ENCODE measurements at places on chromosomes 5 and 9.

- no peak for DNase-seq
These were observed 44.3 kb upstream of the DENND4C start for GRCh38 chr9:19186232-19186631.

DNA sequence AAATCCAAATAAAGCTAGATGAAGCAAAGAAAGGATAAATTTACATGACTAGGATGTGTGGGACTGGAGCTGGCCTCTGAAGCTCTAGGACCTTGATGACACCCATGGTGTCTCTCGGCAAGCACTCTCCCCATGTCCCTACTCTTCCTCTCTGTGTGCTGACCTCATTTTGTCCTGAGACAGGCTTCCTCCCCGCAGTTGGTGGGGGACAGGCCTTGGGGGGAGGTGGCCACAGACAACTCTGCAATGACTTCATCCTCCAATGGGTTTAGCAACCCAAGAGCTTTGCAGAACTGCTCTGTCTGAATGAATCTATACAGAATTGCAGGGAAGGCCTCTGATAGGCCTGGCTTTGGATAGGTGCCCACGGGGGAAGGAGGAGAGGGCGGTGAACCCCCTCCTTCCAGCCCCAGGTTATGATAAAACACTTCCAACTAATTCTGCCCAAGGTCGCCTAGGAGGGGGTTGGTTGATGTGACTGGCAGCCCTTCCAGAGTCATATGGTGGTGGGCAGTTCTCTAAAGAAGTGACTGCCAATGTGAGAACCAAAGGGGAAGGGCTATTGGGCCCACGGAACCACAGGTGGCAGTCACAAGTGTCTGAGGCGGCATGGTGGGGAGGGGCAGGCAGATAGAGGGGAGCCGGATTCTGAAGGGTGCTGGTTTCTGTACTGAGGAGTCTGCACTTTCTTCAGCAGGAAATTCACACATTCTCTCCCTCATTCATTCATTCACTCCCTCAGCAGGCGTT, 6.0 kb downstream of the SLC6A7 start:
- no peak for DNase-seq

- no peak for DNase-seq
These were observed 37.6 kb upstream of the EXOC3 start for GRCh38 chr5:405421-405820.

DNA sequence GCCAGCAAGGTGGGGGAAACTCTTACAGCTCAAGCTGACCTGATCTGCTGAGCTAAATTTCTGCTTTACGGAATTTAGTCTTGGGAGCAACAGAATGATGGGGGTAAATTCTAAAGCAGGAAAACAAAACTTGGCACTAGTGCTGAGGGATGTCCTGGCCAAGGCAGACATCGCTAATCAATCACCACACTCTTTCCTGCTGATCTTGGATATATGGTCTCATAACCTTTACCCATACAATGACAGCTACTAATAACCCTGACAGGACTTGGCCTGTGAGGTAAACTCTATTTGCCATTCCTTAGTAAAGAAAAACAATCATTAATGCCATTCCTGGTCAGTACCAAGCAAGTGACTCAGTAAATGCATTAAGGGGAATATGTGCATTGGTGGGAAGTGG, 51.5 kb downstream of the PPARGC1B start:
- no peak for DNase-seq

DNA sequence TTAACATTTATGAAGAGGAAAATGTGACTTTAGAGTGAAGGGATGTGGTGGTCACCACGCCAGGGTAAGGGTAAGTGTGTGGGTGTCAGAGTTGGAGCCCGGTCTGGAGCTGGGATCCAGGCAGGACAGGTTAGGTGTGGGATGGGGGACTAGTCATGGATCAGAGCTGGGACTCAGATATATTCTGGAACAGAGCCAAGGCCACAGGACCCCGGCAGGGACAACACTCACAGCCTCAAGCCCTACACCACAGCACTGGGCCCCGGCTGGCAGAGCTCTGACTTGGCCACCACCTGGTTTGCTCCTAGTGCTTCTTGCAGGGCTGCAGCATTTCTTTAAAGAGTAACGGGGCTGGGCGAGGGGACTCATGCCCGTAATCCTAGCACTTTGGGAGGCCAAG, 47.4 kb downstream of the C5orf15 start:
- DNase-seq, result no peak

DNA sequence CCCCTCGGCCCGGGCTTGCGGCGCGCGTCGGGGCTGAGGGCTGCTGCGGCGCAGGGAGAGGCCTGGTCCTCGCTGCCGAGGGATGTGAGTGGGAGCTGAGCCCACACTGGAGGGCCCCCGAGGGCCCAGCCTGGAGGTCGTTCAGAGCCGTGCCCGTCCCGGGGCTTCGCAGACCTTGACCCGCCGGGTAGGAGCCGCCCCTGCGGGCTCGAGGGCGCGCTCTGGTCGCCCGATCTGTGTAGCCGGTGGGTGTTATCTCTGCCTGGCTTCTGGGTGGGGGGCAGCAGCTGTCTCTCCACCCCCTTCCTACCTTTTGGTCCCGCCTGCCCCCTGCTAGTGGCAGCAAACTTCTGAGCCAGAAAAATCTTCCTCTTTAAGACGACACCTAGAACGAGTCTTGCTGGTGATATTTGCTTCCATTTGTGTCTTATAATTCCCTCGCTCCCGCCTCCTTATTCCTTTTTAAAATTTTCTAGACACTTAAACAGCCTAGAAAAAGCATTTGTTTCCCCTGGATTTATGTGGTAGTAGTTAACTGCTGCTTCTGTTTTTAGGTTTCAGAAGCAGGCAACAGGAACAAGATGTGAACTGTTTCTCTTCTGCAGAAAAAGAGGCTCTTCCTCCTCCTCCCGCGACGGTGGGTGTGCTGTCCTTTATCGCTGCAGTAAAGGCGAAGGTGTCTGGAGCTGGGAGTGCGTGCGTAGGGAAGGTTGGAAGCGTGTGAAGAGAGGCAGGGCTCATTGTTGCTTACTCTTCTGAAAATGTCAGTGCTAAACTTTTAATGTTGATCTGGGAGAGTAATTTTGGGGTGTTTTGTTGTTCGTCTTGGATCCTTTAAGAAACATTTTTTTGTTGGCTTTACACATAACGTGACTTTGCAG, 554 bp downstream of the JAK2 start:
- no peak for DNase-seq

DNA sequence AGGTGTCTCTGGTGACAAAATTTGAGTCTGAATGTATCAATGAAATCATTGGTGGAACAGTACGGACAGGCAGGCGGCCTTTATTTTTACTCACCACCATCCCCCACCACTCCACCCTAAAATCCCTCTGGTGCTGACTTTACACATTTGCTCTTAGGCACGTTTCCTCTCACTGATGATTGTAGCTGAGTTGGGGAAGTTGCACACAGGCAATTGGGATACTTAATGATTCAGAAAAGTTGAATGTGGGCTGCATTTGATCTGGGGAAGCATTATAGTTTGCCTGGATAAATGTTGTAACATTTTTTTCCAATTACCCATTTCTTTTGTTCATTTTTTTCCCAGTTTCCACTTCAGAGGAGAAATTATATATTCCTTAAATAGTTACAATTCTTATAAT, 658.4 kb downstream of the TLR4 start:
- DNase-seq, result no peak

DNA sequence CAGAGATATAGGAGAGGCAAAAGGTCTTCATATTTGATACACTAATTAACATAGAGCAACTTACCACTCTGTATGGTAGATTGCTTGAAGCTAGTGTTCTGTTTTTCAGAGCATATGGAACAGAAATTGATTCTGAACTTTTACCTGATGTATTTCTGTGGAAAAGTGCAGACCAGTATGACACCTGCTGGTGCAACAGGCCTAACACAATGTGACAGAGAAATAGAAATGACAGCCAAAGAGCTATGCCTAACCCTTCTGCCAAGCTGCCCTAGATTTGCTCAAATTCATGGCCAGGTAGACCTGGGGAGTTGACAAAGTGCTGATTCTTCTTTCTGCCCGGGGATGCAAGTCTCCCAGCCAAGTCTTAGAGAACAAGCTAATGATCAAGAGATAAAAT, 65.4 kb upstream of the RNF180 start:
- DNase-seq, result no peak

DNA sequence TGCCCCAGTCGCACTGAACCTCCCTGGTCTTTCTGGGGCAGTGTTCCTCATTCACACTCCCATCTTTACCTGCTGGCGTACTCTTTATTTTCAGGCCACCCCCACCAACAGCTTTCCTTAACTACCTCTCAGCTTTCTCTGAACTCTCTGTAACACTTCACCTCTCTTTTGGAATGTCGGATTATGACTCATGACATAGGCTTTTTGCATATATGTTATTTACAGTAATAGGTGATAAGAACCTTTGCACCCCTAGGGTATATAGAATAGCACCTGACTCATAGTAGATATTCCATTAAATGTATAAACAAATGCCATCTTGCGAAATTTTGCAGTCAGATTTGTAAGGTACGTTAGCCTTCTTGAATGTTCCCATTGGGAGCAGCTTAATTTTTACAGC, 52.9 kb upstream of the MIER3 start:
- peak; percentile 3 for DNase-seq

DNA sequence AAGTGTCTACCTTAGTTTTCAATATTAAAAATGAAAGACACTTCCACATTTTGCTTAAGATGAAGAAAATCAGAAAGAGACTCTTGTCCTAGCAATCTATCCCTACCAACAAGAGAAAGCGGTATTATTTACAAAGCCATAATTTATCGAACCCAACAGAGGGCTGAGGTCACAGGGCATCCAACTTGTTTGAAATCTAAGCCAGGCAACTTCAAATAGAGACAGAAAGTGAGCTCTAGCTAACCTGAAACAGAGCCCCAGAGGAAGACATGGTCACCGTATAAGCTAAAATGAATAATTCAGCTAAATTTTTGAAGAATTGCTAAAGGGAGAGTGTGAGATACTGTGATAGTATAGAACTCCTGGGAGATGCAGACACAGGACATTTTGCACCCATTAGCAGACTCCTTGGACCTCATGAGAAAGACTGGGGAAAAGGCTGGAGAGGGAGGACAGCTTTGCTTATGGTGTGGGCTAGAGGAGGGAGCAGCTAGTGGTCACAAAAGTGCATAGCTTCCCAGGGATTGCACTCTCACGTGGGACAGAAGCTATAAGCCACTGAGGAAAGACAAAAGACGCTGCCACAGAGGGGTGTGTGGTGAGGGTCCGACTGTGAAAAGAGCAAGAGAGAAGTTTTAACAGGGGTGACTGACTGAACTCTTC, 624.2 kb upstream of the GRIN3A start:
- DNase-seq, result no peak

GRCh38 chr9:109887079-109887478, 107.1 kb downstream of the PALM2AKAP2 start:
- DNase-seq, result no peak

DNA sequence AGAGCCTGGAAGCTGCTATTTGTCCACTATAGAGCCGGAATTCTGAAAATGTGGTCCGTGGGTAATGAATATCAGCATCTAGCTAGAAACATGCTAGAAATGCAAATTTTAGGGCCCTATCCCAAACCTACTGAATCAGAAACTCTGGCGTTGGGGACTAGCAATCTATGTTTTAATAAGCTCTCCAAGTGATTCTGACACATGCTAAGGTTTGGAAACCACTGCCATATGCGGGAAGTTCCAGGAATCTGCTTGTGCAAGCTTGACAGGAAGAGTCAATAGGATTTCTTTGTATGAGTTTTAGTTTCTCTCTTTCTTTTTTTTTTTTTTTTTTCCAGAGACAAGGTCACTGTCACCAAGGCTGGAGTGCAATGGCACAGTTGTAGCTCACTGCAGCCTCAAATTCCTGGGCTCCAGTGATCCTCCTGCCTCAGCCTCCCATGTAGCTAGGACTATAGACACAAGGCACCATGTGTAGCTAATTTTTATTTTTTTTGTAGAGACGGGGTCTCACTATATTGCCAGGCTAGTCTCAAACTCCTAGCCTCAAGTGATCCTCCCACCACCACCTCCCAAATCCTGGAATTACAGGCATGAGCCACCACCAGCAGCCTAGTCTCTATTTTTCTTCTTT, 26.4 kb upstream of the CARNMT1 start:
- DNase-seq, result no peak

GRCh38 chr9:5554254-5554653, 43.9 kb downstream of the PDCD1LG2 start:
- DNase-seq, result no peak

- no peak for DNase-seq
These were observed 94.2 kb downstream of the BARX1 start for GRCh38 chr9:93860694-93861658.

DNA sequence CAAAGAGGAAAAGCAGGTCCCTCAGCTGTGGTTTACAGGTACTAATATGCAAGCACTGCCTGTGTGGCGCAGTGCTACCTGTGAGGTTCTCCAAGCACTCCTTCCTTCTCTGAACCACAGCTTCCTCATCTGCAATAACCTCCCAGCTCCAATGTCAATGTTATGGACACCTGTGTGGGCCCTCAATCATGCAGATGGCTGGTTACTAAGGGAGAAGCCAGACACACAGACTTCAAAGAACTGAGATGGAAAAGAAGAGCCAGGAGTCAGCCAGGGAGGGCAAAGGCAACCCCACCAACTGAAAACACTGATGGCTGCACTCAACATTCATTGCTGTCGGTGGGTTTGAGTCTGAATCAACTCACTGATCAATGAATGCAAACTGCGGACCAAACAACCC, 77.7 kb downstream of the NR6A1 start:
- no peak for DNase-seq

- no peak for DNase-seq
These were observed 11.1 kb upstream of the LHFPL2 start for GRCh38 chr5:78659714-78660113.

DNA sequence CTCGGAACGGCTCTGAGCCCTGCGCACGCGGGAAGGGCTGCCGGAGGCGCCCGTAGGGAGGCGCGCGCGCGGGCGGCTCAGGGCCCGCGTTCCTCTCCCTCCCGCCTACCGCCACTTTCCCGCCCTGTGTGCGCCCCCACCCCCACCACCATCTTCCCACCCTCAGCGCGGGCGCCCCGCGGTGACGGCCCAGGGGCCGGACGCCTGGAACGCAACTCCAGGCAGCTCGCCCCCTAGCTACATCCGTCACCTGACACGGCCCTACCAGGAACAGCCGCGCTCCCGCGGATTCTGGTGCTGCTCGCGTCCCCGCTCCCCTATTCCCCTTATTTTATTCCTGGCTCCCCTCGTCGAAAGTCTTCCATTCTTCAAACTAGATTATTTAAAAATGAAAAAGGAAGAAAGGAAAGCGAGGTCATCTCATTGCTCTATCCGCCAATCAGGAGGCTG, at the start of gene CDKN2B-AS1:
TSS of gene CDKN2B-AS1 (plus strand) at position 236 of the 450 bp plus-strand sequence.
- DNase-seq, result no peak

Data from right renal cortex interstitium (tissue), 3 donors.